ENCODE measurements at places on chromosomes 7 and 10. TPM values are rescaled to one million over a fixed set of nuclear protein-coding genes. Genes with fewer than 3 reads are reported as not detected.

The ARID5B gene
- 95.4 TPM for total RNA-seq

The PANK1 gene
- total RNA-seq: 4.0 TPM

The GRM3 gene
- not detected for total RNA-seq

The AGR2 gene
- not detected for total RNA-seq

The GBX1 gene
- total RNA-seq: 0.31 TPM

The TCTN3 gene
- 22.2 TPM for total RNA-seq

The TCERG1L gene
- 0.68 TPM for total RNA-seq

All from activated naive CD4-positive, alpha-beta T cell treated with anti-CD3 and anti-CD28 coated beads, Interleukin-2, amount 50 U/mL, for 72 hours (primary cell).